Caco-2 (cell line): ENCODE measurements at places on chromosomes 13 and 19. TPM values are rescaled to one million over a fixed set of nuclear protein-coding genes. Genes with fewer than 3 reads are reported as not detected.

DNA sequence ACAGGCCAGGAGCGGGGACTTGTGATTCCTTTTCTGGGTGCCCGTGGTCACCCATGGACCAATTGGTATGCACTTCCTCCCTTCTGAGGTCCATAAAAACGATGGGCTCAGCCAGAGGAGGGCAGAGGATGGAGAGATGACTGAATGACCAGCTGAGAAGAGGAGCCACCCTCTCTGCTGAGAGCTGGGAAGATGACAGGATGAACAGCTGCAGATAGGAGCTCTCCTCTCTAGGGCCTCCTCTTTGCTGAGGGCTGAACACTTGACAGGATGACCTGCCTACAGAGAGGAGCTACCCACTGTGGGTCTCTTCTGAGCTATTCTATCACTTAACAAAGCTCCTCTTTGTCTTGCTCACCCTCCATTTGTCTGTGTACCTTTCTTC lies 4.1 kb downstream of the IGFL4 start:
- H3K36me3 ChIP-seq = no peaks in the 10 kb centered on the region
- no peaks in the 10 kb centered on the region for H3K27me3 ChIP-seq
- DNase-seq = no peak
- H3K4me1 ChIP-seq = peaks cover 27% of the 10 kb centered on the region
- no peak overlapping the region for H3K27ac ChIP-seq
- H3K4me3 ChIP-seq = no peak overlapping the region

DNA sequence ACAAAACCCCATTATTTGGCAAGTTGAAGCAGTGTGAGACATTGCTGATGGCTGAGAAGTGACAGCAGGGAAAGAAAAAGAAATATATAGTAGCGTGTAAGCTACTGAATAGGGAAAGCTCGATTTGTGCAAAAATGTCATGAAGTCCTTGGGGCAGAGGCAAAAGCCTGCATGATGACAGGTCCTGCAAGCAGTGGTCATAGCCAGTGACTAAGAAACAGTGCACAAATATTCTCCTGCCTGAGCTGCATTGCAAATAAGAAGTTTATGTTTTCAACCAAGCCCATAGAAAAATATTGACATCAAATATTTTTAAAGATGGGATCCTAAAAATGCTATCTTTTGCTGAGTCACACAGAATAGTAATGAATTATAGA lies 270.0 kb downstream of the SLITRK6 start:
- H3K27ac ChIP-seq = no peak overlapping the region
- DNase-seq = no peak
- H3K27me3 ChIP-seq = no peaks in the 10 kb centered on the region
- no peaks in the 10 kb centered on the region for H3K36me3 ChIP-seq

CCDC70 gene
- total RNA-seq = not detected in 2 replicates

ADGRE3 gene
- not detected in 2 replicates for total RNA-seq

SIGLEC8 gene
- not detected in 2 replicates for total RNA-seq

DNA sequence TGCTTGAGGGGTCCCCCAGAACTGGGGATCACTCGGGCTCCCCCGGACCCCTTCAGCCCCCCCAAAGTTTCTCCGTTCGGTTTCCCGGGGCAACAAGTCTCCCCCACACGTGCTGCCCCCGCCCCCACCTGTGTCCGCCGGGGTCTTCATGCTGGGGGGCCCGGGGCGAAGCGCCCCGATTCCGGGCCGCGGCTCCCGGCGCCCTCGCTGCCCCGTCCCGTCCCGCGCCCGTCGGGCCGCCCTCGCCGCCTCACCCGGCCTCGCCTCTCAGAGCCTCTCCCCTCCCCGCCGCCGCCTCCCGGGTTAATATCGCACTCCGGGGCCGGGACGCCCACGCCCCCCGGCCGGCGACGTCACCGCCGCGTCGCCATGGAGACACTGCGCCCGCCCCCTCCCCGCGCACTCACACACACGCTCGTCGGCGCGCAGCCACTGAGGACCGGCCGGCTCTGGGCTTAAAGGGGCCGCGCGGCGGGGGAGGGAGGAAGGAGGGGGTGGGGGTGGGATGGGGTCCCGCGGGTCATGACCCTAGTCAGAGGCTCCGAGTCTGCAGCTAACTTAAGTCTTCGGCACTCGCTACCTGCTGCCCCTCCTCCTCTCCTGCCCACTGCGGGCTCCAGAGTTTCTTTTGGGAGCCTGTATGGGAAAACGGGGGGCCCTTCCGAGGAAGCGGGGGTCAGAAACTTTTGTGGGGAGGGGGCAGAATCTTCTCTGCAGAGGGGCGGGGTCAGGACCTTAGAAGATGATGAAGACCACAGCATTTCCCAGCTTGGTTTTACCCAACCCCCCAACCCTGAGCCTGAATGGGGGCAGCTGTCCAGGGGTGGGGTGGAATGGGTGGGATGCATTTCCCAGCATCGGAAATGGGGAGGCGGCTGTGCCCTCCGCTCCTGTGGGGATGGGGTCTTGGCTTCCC lies at the start of gene ERF:
ERF (minus strand) TSS at position 279 of the 916 bp plus-strand sequence; CDS start at position 150, 129 bp downstream.
- peak within 1 kb of the TSS; percentile 74 for H3K4me3 ChIP-seq
- H3K4me1 ChIP-seq = peaks cover 22% of the 10 kb centered on the region
- H3K27me3 ChIP-seq = no peaks in the 10 kb centered on the region
- peak; percentile 97 for DNase-seq
- peak within 1 kb of the TSS; percentile 89 for H3K27ac ChIP-seq

- H3K27me3 ChIP-seq = peaks cover 1% of the 10 kb centered on the region
- H3K4me1 ChIP-seq = peaks cover 8% of the 10 kb centered on the region; the same call in 1 of the 2 replicates
- DNase-seq = peak; percentile 17
- H3K36me3 ChIP-seq = no peaks in the 10 kb centered on the region
- no peak overlapping the region for H3K27ac ChIP-seq
- no peak overlapping the region for H3K4me3 ChIP-seq
Measured at GRCh38 chr13:20197361-20197834, 4.7 kb upstream of the GJB2 start.

GRCh38 chr19:4908781-4909155 lies 533 bp upstream of the UHRF1 start:
- H3K4me3 ChIP-seq = peak overlapping the region; percentile 84; the same call in 1 of the 2 replicates
- peaks cover 20% of the 10 kb centered on the region for H3K4me1 ChIP-seq
- DNase-seq = no peak
- no peaks in the 10 kb centered on the region for H3K36me3 ChIP-seq
- H3K27me3 ChIP-seq = no peaks in the 10 kb centered on the region

ZNF506 gene
- total RNA-seq = 8.1 and 9.4 TPM in 2 replicates

PEAK3 gene
- not detected in 2 replicates for total RNA-seq

GRCh38 chr19:33926306-33926705 lies 129.6 kb downstream of the KCTD15 start:
- no peaks in the 10 kb centered on the region; the same call in 1 of the 2 replicates for H3K27me3 ChIP-seq
- H3K4me1 ChIP-seq = no peaks in the 10 kb centered on the region; the same call in 1 of the 2 replicates
- H3K27ac ChIP-seq = no peak overlapping the region

APOC1 gene
- 246 and 250 TPM in 2 replicates for total RNA-seq
